ENCODE measurements at places on chromosomes 2 and 18. TPM values are rescaled to one million over a fixed set of nuclear protein-coding genes. Genes with fewer than 3 reads are reported as not detected.

GRCh38 chr2:232463701-232464543, 8.0 kb downstream of the ALPI start:
- DNase-seq = no peak

GRCh38 chr2:167420211-167420610, 531.9 kb downstream of the XIRP2 start:
- no peak for DNase-seq

- DNase-seq = no peak
Observed at GRCh38 chr2:10788855-10789254, 23.7 kb downstream of the PDIA6 start.

DNA sequence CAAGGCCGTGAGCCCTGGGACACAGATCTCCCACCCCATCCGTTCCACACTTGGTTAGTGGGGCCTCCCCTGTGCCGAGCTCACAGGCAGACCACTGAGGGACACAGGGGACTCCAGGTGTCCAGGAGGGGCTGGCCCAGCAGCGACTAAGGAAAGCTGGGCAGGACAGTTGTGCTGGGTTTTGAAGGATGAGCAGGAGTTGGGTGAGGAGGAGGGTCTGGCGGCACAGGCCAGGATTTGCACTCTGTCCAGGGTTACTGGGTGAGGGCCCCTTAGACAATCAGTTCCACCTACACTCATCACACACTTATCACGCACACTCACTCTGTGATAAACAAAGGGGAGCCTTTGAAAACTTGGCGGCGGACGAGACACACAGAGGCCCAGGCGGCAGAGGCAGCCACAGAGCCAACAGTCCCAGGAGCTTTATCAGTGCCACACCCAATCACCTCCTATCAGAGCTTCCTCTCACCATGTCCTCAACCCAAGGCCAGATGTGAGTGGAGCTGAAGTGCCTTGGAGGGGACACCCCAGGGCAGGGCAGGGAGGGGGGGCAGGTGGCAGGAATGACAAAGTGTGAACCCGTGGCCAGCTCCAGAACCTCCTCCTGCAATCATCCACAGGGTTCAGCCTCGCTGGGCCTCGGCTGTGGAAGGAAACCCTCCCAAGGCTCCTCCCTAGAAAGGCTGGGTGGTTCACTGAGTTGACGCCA, 26.6 kb downstream of the BIN1 start:
- DNase-seq = no peak

DNA sequence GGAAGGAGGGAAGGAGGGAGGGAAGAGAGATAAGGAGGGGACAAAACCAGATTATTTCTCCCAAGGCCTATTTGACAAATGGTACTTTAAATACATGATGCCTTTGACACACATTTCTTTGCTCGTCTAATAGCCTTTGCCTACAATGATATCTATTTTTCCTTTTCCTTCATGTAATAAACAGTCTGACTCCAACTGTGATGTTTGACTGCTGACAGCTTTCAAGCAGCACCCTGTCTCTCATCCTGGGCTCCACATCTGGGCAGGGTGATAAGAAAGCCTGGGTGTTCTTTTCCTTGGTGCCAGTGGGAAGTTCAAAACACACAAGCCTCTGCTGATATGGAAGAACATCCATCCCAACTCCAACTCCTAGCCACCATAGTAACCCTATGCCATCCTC, 1277.7 kb upstream of the NXPH2 start:
- no peak for DNase-seq

DNA sequence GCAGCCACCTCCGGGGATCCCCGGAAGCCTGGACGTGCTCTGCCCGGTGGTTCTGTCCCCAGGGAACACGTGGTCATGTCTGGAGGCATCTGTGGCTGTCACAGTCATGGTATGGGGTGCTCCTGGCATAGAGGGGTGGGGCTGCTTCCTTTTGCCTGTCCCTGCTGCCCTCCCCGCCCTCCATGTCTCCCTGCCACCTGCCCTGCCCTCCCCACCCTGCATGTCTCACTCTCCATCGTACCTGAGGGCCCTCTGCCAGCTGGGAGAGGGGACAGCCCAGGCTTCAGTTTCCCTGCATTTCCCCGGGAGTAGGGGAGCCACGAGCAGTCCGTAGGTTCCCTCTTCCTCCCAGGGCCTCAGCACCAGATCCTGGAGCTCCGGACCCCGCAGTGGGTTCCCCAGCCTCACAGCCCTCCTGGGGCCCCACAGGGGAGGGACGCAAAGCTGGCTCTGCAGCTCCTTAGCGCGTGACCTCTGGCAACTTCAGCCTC, 90.0 kb upstream of the CTDP1 start:
- no peak for DNase-seq

DNA sequence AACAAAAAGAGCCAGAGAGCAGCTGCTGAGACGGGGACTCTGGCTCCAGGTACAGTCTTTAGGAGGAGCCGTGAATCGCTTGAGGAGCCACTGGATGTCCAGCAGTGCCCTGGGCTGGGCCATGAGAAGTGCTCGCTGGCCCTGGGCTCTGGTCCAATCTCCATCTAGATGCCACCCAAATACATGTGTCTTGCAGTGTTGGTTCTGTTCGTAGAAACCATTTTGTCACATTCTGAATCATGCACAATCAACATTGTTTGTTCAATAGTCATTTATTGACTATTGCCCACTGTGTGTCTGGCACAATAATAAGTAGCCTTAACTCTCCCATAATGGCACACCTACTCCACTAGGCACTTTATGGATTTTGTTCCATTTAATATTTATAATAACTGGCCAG, 26.1 kb downstream of the TYMS start:
- DNase-seq = no peak

Gene C2orf72
- total RNA-seq = 0.29 TPM

Gene C2orf78
- not detected for total RNA-seq

Gene COL3A1
- total RNA-seq = 12.5 TPM

Gene ADD2
- 23.0 TPM for total RNA-seq
